ENCODE measurements at places on chromosomes 2 and 18.

DNA sequence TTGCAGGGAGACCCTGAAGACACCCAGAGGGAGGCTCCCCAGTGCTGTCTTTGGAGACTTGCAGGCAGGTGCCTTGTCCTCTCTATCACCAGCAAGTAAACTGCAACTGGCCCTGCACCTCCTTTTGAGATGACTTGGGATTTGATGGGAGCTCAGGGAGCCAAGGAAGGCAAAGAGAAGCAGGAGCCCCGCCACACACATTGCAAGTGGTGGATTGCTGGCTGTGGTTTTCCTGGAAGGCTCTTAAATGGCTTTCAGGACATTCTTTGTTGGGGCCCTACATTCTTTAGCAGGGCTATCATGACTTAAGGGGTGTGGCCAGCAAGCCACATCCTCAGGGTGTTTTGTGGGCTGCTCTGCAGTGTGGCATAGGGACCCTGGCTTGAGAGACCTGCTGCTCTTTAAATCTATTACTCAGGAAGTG, 39.9 kb upstream of the CDC42EP3 start:
- peak; percentile 72 for DNase-seq

DNA sequence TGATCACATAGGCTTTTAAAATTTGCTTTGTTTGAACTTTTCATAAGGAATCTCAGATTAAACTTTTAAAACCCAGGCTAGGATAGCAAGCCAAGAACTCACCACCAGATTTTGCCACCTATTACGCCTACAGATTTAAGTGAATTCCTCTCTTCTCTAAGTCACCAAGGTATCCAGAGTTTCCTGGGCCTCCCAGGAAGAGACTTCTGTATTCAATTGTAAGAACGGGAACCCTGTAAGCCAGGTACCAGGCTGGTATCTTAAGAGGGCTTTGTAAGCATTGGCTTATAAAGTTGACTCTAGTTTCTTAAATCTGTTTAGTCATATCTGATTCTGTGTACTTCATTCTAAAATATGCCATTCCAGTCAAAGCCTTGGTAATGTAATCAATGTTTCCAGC, 285.1 kb downstream of the MBD5 start:
- no peak for DNase-seq

GRCh38 chr18:79851950-79852349, 54.2 kb downstream of the KCNG2 start:
- DNase-seq: no peak

DNA sequence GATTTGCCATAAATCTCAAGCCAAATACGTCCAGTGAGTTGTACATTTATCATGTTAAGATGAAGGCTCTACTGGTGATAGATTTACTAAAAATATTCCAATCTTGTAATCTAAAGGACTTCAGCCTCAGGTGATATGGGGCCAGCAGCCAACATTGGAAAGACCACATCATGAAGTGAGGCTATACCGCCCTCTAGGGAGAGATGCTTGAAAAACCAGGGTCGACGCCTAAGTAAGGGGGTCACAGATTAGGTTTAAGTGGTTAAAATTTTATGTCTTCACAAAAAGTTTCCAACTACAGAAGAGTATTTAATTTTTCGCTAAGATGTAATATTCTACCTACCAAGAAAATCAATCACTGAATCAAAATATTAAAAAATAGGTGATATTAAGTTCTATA, 33.3 kb downstream of the DOCK10 start:
- DNase-seq: no peak

DNA sequence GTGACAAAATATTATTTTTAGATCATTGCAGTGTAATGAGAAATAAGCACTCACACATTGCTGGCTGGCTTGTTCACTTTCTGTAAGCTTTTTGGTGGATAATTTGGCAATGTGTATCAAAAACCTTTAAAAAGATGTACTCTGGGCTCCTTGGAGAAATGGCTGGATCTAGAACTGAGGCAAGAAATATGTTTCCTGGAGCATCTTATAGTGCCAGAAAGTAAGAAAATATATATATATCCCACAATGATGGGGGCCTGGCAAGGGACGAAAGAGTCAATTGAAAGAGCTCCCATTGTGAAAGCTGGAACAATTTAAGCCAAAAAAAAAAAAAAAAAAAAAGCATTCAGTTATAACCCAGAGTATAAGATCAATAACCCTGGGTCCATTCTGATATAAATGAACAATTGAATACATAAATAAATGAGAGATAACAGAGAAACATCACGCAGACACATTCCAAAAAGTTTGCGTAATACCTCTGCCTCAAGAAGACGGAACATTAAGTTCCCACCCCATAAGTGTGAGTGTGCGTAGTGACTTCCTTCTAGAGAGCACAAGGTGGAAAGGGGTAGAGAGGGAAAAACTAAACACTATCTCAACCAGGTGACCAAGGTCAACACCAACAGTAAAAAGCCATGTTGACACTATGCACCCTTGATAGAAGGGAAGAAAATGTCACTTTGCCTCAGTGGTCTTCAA, 77.5 kb downstream of the BIN1 start:
- no peak for DNase-seq

DNA sequence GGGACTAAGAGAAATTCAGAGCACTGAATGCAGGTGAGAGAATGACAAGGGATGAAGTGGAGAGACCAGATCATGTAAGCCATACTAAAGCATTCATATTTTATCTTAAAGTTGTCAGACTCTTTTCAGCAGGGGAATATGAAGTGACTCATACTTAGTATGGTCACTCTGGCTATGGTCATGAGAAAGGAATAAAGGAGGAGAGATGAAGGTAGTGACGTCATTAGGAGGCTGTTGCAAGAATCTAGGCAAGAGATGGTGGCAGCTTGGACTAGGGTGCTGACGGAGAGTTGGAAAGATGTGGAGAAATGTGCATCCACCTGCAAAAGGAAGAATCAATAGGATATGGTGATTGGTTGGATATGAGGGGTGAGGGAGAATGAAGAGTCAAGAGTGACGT, 203.2 kb upstream of the ACVR2A start:
- no peak for DNase-seq

GRCh38 chr18:24514439-24514838, 54.0 kb downstream of the HRH4 start:
- no peak for DNase-seq

DNA sequence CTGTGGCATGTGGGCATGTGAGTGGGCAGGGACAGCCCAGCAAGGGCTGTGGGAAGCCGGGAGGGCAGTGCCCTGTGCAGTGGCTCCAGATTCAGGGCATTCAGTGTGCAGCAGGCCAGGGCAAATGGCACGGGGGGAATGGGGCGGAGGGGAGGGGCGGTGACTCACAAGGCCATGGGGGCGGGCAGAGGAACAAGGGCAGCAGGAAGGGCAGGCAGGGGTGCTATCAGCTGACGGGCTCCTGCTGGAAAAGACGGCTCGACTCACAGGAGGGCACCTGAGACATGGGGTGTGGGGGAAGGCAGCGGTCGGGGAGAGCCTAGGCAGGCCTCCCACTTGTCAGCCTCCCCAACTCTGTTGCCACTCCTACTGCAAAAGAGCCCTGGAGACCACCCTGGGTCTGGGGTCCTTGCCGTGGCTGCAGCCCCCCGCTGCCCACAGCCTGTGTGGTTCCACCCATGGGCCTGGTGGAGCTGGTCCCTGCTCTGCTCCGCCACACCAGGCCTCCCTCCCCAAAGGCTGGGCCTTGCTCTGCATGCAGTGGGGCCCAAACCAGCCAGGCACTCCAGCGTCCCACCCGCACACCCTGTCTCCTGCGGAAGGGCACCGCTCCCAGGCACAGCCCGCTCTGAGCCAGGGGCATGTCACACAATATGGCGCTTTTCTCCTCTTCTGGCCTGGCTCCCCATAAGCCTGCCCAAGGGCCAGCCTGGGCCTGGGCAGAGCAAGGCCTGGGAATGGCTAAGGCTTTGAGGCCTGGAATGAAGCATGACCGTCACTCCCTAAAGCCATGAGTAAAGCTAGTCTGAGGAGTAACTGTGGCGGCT, 25.9 kb downstream of the HS6ST1 start:
- no peak for DNase-seq

DNA sequence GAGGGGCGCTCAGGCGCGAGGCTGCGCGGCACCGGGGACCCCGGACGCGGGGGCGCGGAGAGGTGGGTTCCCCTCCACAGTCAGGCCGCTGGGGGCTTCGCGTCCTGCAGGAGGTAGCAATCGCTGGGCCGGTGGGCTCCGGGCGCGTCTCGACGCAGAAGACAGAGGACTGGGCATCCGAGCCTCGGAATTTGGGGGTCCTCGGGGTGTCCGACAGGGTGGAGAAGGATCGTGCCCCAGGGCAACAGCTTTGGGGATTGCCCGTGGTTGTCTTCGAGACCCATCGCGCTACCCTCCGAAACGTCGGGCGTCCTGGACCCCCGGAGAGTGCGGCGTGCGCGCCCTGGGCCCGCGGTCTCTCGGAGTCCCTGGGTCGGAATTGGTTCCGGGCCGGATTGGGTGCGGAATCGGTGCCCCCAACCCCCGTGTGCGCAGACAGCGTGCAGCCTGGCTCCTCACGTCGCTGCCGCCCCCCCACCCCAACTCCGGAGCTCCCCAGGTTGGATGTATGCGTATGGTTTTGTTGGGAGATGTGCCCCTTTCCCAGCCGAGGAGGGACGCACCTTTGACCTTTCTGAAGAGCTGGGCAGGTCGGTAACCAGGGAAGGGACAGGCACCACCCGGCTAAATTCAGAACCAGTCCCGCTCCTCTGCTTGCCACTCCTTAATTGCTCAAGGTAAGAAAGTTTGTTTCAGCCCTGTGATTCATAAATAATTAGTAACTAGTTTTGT, 750 bp downstream of the NPAS2 start:
- DNase-seq: no peak

DNA sequence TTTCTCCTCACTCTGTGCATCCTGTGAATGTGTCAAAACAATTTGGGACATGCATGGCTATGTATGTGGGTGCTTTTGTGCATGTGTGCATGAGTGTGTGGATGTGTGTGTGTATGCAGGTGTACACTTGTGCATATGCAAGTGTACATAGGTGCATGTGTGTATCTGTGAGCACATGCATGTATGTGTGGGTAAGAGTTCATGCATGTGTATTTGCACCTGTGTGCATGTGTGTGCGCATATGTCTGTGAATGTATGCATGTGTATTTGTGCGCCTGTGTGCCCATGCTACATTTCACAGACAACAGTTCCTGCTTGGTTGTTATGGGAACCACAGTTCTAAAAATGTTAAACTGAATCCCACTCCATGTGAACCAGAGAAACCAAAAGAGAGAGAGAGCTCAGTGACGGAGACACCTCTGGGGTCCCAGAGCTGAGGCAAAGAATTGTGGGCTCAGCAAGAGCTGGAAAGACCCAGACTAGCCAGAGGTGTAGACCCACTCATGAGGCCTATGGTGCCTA, 1.9 kb upstream of the FBXO41 start:
- no peak for DNase-seq

- DNase-seq: no peak
Observed at GRCh38 chr2:120310136-120310535, 35.8 kb upstream of the INHBB start.

GRCh38 chr18:27114842-27115241, 70.3 kb downstream of the CHST9 start:
- no peak for DNase-seq

DNA sequence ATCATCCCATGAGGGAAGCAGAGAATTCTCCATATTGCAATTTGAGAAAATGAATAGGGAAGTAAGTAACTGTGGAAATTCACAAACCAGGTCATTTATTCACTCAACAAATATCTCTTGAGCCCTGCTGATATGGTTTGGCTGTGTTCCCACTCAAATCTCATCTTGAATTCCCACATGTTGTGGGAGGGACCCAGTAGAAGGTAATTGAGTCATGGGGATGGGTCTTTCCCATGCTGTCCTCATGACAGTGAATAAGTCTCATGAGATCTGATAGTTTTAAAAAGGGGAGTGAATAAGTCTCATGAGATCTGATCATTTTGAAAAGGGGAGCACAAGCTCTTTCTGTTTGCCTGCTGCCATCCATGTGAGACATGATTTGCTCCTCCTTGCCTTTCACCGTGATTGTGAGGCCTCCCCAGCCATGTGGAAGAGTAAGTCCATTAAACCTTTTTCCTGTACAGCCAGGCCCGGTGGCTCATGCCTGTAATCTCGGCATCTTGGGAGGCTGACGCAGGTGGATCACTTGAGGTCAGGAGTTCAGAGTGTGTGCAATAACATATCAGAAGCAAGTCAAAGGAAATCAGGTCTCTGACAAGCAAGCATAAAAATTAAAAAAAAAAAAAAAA, 193.2 kb downstream of the NDUFA10 start:
- DNase-seq: no peak

- no peak for DNase-seq
Observed at GRCh38 chr2:239775623-239776435, 249.3 kb downstream of the NDUFA10 start.

DNA sequence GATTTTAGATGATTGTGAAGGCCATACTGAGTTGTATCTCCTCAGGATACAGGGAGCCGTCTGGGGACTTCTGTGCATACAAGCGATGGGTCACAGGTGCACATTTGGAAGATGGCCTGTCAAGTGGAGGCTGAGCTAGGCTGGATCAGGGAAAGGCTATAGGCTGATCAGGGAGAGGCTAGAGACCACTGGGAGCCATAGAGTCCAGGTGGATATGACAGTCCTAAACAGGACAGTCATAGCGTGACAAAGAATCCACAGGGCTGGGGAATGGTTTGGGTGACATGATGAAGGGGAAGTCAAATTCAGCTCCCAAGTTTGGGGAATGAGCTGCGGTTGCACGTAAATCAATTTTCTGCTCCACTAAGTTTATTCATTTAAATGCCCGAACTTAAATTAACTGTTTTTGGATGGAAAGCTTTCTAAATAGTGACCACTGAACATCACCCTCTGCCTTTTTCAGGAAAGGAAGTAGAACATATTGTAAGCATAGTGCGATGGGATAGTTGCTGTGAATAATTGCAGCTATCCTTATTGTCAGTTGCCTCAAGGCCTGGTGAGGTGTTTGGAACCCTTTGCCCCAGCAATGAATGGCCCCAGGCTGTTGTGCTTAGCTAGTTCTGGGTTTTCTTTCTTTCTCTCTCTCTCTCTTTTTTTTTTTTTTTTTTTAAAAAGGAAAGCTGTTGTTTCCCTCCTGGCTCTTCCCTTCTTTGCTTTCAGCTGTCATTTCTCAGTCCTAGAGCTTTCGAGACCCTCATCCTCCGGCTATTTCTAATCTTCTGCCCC, 50.5 kb downstream of the KLHL29 start:
- DNase-seq: no peak

DNA sequence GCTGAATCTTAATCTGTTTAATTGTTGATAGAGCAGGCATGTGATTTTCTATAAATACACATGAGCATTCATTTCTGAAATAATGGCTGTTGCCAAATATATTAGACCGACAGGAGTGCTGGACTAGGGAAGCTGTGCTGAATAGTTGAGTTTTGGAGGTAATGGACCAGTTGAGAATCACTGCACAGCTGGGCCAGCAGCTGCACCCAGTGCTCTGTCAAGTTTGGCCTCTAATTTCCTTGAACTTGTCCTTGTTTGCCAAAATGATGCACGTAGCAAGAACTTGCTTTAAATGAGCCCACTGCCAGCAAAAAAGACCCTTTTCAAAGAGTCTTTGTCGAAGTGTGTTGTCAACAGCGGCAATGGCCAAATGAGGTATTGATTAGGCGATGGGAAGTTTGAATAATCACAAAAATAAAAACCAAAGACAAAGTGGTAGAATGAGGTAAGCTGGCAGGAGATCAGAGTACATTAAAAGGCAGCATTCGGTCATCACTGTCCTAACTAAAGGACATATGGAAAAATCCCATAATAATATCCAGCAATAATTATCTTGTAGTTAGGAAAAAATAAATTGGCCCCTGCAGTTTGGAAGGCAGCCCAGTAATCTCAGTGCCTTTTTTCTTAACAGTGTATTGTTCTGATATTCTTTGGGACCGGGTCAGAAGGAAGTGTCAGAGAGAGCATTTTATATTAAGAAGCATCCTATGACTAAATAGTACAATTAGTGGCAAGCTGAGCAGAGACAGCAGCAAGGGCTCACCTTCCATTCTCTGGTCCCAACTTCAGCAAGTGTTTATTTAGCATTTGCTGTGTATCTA, 126.2 kb downstream of the RAPGEF4 start:
- no peak for DNase-seq

Data from GDM1 (cell line).